HT1080 (cell line): ENCODE measurements at places on chromosomes 1 and 21. TPM values are rescaled to one million over a fixed set of nuclear protein-coding genes. Genes with fewer than 3 reads are reported as not detected.

The TNFRSF4 gene
- total RNA-seq: 0.88 TPM in 1 of 2 replicates, not detected in the other

The HLX gene
- 2.9 and 3.8 TPM in 2 replicates for total RNA-seq

The TDRD5 gene
- not detected in 2 replicates for total RNA-seq

The DISC1 gene
- total RNA-seq: 5.2 and 5.5 TPM in 2 replicates

The RORC gene
- total RNA-seq: 0.03 TPM in 1 of 2 replicates, not detected in the other

The CELSR2 gene
- total RNA-seq: 1.5 and 1.7 TPM in 2 replicates

The NUP210L gene
- total RNA-seq: 0.03 TPM in 1 of 2 replicates, not detected in the other

The OR2L2 gene
- not detected in 2 replicates for total RNA-seq

The PRELP gene
- 0.05 TPM in 1 of 2 replicates, not detected in the other for total RNA-seq

The HPCAL4 gene
- total RNA-seq: not detected in 2 replicates

The WNT3A gene
- not detected in 2 replicates for total RNA-seq

The PIGP gene
- total RNA-seq: 18.1 and 27.9 TPM in 2 replicates

The PADI2 gene
- not detected in 2 replicates for total RNA-seq
